Activated CD4-positive, alpha-beta T cell treated with anti-CD3 and anti-CD28 coated beads for 1 hour (primary cell): ENCODE measurements at places on chromosomes 12 and 14.

- peak; percentile 83 for DNase-seq
Measured at GRCh38 chr12:75511116-75512048, at the start of gene KRR1. KRR1 (minus strand) TSS chr12:75511609; CDS start chr12:75511597, 12 bp downstream.

DNA sequence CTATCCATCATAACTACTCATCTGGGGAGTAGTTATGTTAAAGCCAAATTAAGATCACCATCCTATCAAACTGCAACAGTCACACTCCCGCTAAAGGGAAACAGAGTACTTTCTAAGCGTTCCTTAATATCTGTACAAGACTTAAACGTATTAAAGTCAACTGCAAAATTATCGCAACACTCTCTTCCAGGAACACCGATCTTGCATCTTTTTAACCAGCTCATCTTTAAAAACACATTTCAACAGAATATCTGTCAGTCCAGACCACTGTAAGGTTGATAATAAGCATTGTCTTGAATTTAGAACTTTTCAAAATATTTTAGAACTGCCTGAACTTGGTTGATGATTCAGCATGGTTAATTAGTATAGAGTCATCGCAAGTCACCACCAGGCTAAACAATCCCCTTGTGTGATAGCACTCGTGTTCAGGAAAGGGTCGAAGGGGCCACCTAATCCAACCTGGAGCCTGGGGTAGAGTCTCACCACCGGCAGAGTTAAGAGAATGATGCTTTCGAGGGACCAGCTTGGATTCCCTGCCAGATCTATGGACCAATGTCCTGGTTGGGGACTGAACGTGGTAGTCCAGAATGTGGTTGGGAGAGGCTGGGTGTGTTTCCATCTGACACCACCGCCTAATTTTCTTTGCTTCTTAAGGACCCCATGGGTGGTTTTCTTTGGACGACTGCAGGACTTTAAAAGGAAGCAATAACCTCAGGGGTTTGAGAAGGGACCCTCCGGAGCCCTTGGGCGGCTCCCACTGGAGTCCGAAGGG lies 890 bp downstream of the SPTLC2 start:
- DNase-seq: no peak

GRCh38 chr12:115320967-115321366 lies 637.0 kb upstream of the TBX3 start:
- DNase-seq: no peak

DNA sequence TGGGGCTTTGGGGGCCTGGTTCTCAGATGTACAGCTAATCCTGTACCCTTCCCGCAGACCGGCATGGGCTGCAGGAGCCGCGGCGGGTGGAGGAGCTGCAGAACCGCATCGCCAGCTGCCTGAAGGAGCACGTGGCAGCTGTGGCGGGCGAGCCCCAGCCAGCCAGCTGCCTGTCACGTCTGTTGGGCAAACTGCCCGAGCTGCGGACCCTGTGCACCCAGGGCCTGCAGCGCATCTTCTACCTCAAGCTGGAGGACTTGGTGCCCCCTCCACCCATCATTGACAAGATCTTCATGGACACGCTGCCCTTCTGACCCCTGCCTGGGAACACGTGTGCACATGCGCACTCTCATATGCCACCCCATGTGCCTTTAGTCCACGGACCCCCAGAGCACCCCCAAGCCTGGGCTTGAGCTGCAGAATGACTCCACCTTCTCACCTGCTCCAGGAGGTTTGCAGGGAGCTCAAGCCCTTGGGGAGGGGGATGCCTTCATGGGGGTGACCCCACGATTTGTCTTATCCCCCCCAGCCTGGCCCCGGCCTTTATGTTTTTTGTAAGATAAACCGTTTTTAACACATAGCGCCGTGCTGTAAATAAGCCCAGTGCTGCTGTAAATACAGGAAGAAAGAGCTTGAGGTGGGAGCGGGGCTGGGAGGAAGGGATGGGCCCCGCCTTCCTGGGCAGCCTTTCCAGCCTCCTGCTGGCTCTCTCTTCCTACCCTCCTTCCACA lies 7.6 kb downstream of the NR4A1 start:
- DNase-seq: peak; percentile 59

GRCh38 chr12:46049665-46050064 lies 59.3 kb upstream of the SCAF11 start:
- DNase-seq: no peak

- DNase-seq: no peak
Measured at GRCh38 chr14:96470331-96470730, 31.9 kb upstream of the PAPOLA start.

DNA sequence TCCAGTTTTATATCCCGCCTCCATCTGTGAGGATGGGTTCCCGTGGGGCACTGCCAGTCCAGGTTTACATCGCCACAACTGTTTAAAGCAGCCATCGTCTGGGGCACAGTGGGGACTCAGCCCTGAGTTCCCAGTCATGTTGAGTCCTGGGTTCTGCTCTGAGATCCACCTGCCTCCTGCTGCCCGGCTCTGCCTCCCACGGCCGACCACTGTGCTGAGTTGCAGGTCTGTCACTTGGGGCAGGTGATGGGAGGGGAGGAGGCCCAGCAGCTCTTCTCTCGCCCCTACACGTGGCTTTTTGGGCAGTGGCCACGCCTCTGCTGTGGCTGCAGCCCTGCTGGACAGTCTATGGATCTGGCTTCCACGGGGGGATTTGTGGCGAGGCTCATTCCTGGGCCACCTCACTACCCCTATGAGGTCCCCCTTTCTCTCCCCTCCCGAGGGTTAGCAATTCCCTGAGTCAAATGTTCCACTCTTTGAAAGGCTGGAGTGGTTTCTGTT lies 143.0 kb downstream of the ADGRD1 start:
- DNase-seq: no peak

DNA sequence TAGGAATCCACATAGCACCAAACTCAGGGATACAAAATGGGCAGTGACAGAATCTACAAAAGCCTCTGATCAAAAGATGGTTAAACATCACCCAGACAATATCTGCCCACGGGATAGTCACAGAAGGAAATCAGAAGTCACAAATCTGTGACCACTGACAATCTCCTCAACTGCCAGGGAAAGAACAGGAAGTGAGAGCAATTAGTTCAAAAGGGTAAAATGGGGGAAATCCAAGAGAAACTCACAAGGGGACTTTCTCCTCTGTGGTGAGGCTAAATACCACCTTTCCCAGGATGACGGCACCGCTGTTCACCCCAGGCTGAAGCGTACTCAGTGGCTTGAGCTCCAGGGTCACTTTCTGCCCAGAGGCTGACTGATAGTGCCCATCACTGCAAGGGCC lies 10.7 kb downstream of the TTC5 start:
- no peak for DNase-seq

DNA sequence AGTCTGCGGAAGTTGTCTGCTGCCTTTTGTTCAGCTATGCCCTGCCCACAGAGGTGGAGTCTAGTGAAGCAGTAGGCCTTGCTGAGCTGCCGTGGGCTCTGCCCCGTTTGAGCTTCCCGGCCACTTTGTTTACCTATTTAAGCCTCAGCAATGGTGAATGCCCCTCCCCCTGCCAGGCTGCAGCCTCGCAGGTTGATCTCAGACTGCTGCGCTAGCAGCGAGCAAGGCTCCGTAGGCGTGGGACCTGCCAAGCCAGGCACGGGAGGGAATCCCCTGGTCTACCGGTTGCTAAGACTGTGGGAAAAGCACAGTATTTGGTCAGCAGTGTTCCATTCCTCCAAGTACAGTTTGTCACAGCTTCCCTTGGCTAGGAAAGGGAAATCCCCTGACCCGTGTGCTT lies 143.6 kb downstream of the DYRK2 start:
- DNase-seq: no peak

DNA sequence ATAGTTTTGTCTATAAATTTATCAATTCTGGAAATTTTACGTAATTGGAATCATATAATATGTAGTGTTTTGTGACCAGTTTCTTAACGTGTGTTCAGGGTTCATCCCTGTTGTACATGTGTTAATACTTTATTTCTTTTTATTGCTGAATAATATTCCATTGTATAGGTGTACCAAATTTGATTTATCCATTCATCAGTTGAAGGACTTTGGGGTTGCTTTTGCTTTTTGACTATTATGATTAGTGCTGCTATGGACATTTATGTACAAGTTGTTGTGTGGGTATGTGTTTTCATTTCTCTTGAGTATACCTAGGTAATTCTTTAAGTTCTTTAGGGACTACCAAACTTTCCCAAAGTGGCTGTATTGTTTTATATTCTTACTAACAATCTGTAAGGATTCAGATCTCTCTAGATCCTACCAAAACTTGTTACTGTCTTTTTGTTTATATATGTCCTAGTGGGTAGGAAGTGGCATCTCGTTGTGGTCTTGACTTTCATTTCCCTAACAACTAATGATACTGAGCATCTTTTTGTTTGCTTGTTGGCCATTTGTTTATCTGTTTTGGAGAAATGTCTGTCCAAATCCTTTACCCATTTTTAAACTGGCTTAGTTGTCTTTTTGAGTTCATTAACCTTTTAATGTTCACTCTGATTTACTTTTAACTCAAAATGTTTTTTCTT lies 14.9 kb downstream of the VRK1 start:
- DNase-seq: no peak

GRCh38 chr12:4448371-4448940 lies 2.8 kb upstream of the FGF6 start:
- no peak for DNase-seq

- DNase-seq: no peak
Measured at GRCh38 chr14:66045572-66046021, 440.6 kb upstream of the CCDC196 start.

DNA sequence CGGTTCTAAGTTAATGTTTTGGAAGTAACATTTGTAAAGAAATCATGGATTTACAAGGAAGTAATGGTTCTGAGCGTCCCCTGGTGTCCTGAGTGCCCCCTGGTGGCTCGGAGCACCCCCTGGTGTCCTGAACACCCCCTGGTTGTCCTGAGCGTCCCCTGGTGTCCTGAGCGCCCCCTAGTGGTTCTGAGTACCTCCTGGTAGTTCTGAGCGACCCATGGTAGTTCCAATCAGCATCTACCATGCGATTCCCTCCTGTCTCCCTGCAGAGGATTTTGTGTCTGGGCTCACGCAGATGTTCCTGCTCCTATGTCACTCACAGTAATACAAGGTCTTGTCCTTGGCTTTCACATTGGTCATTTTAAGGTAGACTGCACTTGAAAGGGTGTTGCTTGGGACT lies 1352.9 kb downstream of the TMEM121 start:
- no peak for DNase-seq

DNA sequence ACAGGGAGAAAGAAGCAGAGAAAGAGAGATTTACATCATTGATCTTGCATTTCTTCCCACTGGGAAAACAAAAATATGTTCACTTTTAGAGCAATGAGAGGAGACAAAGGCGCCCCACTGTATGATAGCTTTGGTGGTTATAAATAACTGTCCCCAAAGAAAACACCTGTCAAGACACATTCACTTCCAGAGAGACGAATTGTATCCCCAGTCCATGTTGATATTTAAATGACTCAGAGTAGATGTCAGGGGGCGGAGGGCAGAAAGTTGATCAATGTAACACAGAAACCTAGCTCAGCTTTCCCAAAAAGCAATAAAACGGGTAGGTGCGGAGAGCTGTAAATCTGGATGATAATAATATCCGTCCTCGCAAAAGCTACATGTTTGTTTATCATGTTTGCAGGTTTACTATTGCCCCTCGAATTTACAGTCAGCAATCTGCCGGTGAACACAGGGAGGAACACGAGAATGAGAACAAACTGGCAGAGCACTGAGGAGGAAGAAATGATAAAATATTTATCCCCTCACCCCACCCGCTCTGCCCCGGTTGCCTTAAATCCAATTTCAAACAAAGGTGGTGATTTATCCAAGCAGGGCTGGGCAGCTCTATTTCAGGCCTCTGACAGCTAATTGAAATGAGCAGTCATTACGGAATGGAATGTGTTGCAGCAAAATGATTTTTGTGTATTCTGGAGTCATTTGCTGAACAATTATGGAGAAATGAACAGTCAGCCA lies 84.4 kb downstream of the CMKLR1 start:
- DNase-seq: no peak

- DNase-seq: no peak
Measured at GRCh38 chr12:72464471-72464870, 192.3 kb downstream of the TRHDE start.

GRCh38 chr12:132103542-132104308 lies 40.4 kb downstream of the DDX51 start:
- no peak for DNase-seq

- no peak for DNase-seq
Measured at GRCh38 chr14:92785667-92786426, 8.3 kb upstream of the GOLGA5 start.

DNA sequence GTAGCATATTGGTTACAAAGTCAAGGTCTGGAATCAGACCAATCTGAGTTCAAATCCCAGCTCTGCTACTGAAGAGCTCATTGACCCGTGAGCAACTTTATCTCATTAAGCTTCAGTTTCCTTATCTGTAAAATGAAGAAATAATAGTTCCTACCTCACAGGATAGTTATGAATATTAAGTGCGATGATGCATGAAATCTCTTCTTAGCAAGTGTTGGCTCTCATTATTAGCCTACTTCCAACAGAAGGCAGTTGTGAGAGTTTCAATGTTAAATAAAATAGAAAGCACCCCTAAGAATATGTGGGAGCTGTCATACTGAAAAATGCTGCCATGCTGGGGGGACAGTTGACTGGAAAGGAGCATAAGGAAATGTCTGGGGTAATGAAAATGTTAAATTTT lies 39.0 kb upstream of the ITPR2 start:
- no peak for DNase-seq

- DNase-seq: no peak
Measured at GRCh38 chr12:2292560-2292959, 239.8 kb downstream of the CACNA1C start.

GRCh38 chr12:53868511-53868986 lies 70.1 kb upstream of the HOXC13 start:
- no peak for DNase-seq

DNA sequence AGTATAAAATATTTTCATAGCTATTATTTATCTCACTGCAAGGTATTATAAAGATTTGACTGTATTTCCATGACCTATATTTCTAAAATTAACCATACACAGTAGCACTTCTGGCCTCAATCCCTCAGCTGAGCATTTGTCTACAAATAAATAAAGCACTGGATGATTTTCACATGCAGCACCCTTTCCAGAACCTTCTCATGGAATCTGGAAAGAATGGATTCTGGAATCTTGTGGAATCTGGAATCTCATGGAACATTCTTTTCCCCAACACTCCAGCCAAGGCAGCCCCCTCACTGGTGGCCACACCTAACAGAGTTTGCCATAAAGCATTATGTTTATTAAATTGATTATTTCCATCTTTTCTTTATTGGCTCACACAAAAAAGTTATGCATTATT lies 199.2 kb downstream of the MSRB3 start:
- DNase-seq: no peak

GRCh38 chr12:94140556-94140955 lies 7.8 kb upstream of the PLXNC1 start:
- DNase-seq: peak; percentile 17

- DNase-seq: no peak
Measured at GRCh38 chr12:6068227-6068626, 56.2 kb downstream of the VWF start.

DNA sequence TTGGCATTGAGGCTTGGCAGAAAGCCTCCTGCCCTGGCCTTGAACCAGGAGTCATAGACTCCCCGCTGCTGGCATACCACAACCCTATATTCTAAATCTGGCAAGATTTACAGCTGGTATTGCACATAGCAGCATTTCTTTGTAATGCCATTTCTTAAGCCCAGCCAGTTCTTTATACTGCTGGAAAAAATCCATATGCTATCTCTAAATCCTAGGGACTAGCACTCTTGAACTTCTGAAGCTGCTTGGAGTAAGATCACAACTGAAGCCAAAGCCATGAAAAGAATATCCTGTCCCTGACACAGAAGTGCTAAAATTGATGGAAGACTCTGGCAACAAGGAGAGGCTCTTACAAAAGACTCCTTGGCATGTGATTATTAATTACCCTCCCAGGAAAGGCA lies 89.3 kb downstream of the KCNC2 start:
- DNase-seq: no peak

- no peak for DNase-seq
Measured at GRCh38 chr12:44295958-44296623, 460.2 kb downstream of the TMEM117 start.
